Hair follicle dermal papilla cell (primary cell): ENCODE measurements at places on chromosomes 4 and X. TPM values are rescaled to one million over a fixed set of nuclear protein-coding genes. Genes with fewer than 3 reads are reported as not detected.

Gene ARHGAP36
- total RNA-seq = not detected in 2 replicates

Gene SPANXN4
- total RNA-seq = not detected in 2 replicates

Gene ADAM29
- not detected in 2 replicates for total RNA-seq

Gene TMPRSS11E
- total RNA-seq = not detected in 2 replicates
